Activated CD4-positive, alpha-beta T cell treated with anti-CD3 and anti-CD28 coated beads for 1 hour (primary cell): ENCODE measurements at places on chromosomes 16 and 17.

DNA sequence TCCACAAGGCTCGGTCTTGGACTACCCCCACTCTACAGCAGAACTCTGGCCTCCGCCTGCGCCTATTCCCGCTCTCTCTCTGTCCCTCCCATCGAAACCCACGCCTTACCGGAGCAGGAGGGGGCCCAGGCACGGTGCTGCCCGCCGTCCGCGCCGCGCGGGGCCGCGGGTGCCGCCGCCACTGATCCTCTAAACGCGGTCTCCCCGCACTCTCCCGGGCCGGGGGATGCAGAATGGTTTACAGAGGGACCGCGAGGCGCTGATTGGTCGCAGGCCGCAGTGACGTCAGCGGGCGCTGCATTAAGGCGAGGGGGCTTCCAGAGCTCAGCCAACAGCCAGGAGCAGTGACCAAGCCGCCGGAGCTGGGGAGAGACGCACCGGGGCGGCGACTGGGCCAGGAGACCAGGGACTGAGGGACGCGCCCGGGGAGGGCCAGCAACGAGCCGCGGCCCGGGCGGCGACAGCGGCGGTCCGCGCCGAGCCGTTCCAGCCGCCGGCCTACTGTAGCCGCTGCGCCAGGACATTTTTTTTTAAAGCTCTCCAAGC lies 747 bp upstream of the LHX1 start:
- no peak for DNase-seq

DNA sequence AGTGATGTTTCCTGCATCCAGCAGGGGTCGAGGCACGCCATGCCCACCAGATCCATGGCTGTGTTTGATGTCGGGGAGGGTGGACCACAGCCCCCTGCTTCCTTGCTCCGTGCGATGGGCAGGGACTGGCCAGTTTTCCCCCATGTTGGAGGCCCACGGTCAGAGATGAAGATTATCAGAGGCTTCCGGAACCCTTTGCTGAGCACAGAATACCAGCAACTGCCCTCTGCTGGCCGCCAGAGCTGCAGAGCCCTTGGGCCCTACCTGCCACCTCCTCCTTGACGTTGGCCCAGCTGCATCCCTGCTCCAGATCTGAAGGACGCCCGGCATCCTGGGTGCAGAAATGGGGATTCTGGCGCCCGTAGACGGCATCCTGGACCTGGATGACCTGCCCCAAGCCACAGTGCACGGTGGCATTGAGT lies 23.7 kb upstream of the BCO1 start:
- no peak for DNase-seq

DNA sequence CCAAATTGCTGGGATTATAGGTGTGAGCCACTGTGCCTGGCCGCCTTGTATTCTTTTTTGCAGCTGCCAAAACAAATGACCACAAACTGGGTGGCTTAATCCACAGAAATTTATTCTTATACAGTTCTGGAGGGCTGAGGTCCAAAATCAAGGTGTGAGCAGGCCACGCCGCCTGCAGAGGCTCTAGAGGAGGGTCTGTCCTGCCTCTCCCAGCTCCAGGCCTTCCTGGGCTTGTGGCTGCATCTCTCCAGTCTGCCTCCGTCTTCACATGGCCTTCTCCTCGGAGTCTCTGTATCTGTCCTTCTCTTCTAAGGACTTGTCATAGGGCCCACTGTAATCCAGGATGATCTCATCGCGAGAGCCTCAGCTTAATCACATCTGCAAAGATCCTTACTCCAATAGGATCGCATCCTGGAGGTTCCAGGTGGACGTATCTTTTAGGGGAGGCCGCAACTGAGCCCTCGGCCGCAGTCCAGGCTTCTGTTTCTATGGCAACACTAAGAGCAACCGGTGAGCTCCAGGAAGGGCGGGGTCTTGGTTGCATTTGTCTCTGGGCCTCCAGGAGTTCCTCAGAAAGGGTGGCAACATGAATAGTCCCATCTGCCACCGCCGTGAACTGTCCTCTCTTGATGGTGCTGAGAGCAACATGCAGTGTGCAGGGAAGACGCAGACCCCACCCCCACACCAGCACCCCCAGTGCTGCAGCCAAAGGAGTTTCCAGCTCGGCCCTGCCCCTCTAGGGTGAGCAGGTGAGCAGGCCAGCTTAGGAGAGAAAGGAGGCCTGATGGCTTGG lies 29.5 kb upstream of the CREBBP start:
- DNase-seq, result no peak

GRCh38 chr16:31128711-31129567 lies 6.6 kb downstream of the PRSS8 start:
- DNase-seq, result no peak

- DNase-seq, result no peak
Observed at GRCh38 chr16:14057878-14058382, 13.2 kb upstream of the MRTFB start.

DNA sequence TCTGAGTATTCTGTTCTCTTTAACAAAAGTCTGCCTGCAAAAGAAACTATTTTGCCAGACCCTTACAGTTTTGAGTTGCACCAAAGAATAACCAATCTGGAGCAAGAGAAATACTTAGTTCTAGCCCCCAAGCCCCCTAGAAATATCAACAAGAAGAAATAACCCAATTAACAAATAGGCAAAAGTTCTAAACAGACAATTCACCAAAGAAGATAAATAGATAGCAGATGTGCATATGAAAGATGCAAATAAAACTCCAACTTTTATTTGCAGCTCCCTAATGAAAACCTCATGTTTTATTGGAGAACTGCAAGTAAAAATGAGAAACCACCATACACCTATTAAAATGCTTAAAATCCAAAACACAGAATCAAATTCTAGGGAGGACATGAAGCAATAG lies 1308.0 kb downstream of the CDH11 start:
- DNase-seq, result no peak

DNA sequence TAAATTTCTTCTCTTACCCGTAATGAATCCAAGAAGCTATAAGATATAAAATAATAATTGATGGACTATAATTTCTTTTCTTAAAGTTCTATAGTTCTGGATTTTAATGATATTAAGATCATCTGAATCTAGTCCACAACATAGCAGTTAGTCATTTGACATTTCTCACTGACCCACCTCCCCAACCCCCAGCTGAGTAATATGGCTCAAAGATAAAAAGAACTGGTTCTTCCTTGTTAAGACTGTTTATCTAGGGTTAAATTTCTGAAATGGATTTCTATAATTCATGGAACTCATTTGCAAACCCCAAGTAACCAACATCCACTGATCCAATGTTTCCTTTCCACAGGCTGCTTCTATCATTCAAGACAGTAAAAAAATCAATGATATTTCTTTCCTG lies 133.9 kb upstream of the SOX9 start:
- DNase-seq, result no peak

DNA sequence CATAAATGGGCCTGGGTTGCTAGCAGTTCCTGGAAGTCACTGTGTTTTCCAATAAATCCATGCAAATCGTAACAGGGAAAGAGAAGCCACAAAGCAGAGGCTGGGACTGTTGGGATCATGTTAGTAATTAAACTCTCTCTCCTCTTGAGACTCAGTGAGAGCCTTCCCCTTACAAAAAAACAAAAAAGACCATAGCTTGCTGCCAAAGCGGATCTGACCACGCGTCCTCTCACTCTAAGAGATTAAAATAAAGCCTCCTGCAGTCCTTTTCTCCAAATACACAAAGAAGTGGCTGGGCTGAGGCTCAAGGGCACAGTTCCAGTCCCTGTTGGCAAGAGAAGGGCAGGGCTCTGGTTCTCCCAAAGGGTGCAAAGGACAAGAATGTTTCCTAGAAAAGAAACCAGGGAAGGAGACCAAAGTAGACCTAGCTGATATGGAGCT lies 38.5 kb downstream of the PIGL start:
- no peak for DNase-seq

DNA sequence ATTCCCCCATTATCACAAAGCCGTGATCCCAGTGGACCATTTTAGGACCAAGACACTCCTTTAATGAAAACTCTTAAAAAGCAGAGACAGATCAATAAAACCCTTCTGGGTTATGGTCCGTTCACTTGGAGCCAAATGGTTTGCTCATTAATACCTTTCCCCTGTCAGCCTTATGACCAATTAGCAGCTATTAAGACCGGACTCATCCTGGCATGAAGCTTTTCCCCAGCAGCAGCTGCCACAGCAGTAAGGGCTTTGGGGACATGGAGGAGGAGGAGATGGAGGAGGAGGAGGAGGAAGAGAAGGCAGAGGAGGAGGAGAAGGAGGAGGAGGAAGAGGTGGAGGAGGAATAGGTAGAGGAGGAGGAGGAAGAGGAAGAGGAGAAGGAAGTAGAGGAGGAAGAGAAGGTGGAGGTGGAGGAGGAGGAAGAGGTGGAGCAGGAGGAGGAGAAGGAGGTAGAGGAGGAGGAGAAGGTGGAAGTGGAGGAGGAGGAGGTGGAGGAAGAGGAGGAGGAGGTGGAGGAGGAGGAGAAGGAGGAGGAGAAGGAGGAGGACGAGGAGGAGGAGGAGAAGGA lies 50.1 kb upstream of the IRX3 start:
- no peak for DNase-seq

DNA sequence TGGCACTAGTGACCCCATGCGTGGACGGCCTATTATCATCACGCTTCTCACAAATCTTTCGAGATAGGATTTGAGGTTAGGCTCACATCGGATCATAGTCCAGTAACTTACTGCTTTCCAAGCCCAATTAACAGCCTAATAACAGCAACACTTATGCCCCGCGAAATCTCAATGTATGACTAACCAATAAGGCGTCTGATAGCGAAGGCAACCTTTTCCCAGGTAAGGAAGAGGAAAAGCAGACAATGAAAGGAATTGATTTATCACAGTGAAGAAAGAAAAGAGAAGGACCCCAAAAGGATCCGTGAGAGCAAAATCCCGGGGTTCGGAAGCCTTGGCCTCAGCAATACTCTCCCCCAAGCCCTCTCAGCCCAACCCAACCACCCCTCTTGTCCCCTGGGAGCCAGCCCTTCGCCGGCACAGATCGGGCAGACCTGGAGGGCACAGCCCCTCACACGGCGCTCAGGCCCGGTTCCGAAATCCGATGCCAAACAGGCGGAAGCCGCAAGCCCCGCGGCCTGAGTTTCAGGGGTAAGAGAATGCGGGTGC lies 534 bp downstream of the GPATCH8 start:
- DNase-seq, result no peak

DNA sequence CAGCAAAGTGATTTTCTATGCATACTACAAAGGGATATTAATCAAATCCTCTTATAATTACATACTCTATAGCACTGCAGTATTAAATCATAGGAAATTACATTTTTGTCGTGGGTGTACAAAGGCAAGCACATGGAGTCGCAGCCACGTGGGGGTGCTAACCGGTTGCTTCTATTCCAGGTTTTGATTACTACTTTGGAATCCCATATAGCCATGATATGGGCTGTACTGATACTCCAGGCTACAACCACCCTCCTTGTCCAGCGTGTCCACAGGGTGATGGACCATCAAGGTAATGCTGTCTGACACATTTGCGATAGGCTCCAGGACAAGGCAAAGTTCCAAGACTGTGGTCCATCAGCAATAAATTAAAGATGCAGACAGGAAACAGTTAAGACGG lies 60.1 kb downstream of the ARSG start:
- DNase-seq, result no peak

- DNase-seq, result no peak
Observed at GRCh38 chr17:37671824-37672547, 28.7 kb upstream of the DDX52 start.

DNA sequence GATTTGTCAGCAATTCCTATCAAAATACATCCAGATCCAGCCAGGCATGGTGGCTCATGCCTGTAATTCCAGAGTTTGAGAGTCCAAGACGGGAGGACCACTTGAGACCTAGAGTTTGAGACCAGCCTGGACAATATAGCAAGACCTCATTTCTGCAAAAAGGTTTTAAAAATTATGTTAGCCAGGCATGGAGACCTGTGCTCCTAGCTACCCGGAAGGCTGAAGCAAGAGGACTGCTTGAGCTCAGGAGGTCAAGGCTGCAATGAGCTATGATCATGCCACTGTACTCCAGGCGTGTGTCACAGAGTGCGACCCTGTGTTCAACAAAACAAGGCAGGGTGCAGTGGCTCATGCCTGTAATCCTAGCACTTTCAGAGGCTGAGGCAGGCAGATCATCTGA lies 215.2 kb downstream of the CPPED1 start:
- no peak for DNase-seq

- DNase-seq, result no peak
Observed at GRCh38 chr16:69921127-69921526, 30.0 kb upstream of the CLEC18A start.
